ENCODE measurements at places on chromosomes 5 and 9. TPM values are rescaled to one million over a fixed set of nuclear protein-coding genes. Genes with fewer than 3 reads are reported as not detected.

- H3K36me3 ChIP-seq: no peaks in the 10 kb centered on the region
- no peak for DNase-seq
- H3K27me3 ChIP-seq: peaks cover 2% of the 10 kb centered on the region
- H3K4me1 ChIP-seq: no peaks in the 10 kb centered on the region
- H3K27ac ChIP-seq: no peak overlapping the region
Observed at GRCh38 chr9:92163276-92163675, 48.1 kb upstream of the SPTLC1 start.

DNA sequence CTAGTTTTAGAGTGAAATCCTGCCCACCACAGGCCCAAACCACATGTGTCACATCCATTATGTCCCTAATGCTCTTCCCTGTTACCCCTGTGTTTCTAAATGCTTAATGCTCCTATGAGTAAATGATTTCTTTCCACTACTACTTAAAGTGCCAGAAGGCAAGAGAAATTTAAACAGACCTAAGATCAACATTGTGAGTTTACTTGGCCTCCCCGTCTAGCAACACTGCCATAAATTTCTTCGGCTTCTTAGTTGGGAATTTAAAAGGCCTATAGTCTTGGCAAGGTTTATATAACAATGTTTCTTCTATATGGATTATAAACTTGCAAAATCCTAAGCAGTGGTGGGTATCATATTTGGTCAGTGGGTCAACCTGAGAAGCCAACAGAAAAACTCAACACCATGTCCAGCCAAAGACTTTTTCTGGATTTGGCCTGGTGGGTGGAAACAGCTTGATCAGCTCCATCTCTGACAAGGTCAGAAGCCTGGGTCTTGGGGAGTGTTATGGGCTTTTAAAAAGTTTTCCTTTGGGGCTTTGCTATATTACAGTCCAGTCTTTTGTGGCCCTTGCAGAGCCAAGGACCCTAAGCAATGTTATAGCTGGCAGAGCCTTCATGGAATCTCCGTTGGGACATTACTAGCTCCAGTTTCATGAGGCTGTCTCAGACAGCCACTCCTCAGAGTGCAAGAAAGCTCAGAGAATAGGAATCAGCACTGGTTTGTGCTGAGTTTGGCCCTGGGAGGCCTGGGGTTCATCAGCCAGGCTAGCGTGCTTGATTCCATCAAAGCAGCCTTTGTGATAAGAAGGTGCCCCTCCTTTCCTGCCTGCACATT lies 119.8 kb downstream of the PRDM6 start:
- no peak for DNase-seq
- no peaks in the 10 kb centered on the region for H3K36me3 ChIP-seq
- no peak overlapping the region for H3K4me3 ChIP-seq
- H3K27me3 ChIP-seq: no peaks in the 10 kb centered on the region

GRCh38 chr5:16934123-16934522 lies 2.0 kb downstream of the MYO10 start:
- H3K4me1 ChIP-seq: peaks cover 6% of the 10 kb centered on the region
- no peak overlapping the region for H3K27ac ChIP-seq
- peak; percentile 86 for DNase-seq

- no peak overlapping the region for H3K27ac ChIP-seq
- no peak overlapping the region for H3K4me3 ChIP-seq
- no peaks in the 10 kb centered on the region for H3K36me3 ChIP-seq
- H3K27me3 ChIP-seq: no peaks in the 10 kb centered on the region
- H3K4me1 ChIP-seq: peaks cover 3% of the 10 kb centered on the region
Observed at GRCh38 chr5:113199122-113199905, 222.7 kb downstream of the DCP2 start.

- peaks cover 6% of the 10 kb centered on the region for H3K4me1 ChIP-seq
- no peaks in the 10 kb centered on the region for H3K36me3 ChIP-seq
- no peak overlapping the region for H3K27ac ChIP-seq
Observed at GRCh38 chr5:172795318-172795977, 24.5 kb upstream of the DUSP1 start.

GRCh38 chr9:6184749-6185645 lies 30.6 kb upstream of the IL33 start:
- H3K4me1 ChIP-seq: no peaks in the 10 kb centered on the region
- no peak overlapping the region for H3K4me3 ChIP-seq
- DNase-seq: no peak
- H3K27ac ChIP-seq: no peak overlapping the region
- H3K36me3 ChIP-seq: no peaks in the 10 kb centered on the region

- H3K4me3 ChIP-seq: no peak overlapping the region
- H3K27me3 ChIP-seq: no peaks in the 10 kb centered on the region
- no peak for DNase-seq
- no peak overlapping the region for H3K27ac ChIP-seq
- no peaks in the 10 kb centered on the region for H3K4me1 ChIP-seq
Observed at GRCh38 chr5:17828681-17829080, 194.4 kb downstream of the TAF11L14 start.

- no peak overlapping the region for H3K27ac ChIP-seq
- H3K27me3 ChIP-seq: no peaks in the 10 kb centered on the region
- H3K36me3 ChIP-seq: no peaks in the 10 kb centered on the region
- H3K4me1 ChIP-seq: no peaks in the 10 kb centered on the region
- no peak for DNase-seq
Observed at GRCh38 chr5:135741040-135741439, 93.4 kb upstream of the SLC25A48 start.

- no peak overlapping the region for H3K27ac ChIP-seq
- H3K4me1 ChIP-seq: peaks cover 3% of the 10 kb centered on the region
- DNase-seq: no peak
- no peaks in the 10 kb centered on the region for H3K27me3 ChIP-seq
- H3K36me3 ChIP-seq: peaks cover 39% of the 10 kb centered on the region
Observed at GRCh38 chr9:710951-711745, 130.3 kb upstream of the DMRT1 start.

DNA sequence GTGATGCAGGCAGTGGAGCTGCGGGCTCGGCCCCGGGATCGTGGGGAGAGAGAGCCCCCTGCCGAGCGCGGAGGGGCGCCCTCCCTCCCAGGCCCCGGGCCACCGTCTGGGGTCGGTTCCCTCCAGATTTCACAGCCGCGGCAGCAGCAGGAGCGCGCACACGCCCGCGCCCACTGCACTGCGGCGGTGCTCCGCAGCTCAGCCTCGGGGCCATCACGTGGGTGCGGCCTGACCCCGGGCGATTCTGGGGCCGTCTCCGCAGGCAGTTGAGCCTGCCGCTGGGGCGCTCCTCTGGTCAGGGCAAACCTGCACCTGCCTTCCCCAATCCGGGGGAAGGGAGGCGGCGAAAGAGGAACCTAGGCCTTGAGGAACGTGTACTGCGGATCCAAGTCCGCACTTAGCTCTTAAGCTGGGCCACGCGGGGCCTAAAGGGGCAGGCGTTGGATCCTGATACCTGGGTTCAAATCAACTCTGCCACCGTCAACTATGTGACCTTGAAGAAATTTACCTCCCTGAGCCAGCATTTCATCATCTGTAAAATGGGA lies 9.4 kb upstream of the DELE1 start:
- H3K4me3 ChIP-seq: no peak overlapping the region
- H3K36me3 ChIP-seq: no peaks in the 10 kb centered on the region
- no peak overlapping the region for H3K27ac ChIP-seq
- H3K27me3 ChIP-seq: peaks cover 14% of the 10 kb centered on the region
- DNase-seq: peak; percentile 78
- no peaks in the 10 kb centered on the region for H3K4me1 ChIP-seq

DNA sequence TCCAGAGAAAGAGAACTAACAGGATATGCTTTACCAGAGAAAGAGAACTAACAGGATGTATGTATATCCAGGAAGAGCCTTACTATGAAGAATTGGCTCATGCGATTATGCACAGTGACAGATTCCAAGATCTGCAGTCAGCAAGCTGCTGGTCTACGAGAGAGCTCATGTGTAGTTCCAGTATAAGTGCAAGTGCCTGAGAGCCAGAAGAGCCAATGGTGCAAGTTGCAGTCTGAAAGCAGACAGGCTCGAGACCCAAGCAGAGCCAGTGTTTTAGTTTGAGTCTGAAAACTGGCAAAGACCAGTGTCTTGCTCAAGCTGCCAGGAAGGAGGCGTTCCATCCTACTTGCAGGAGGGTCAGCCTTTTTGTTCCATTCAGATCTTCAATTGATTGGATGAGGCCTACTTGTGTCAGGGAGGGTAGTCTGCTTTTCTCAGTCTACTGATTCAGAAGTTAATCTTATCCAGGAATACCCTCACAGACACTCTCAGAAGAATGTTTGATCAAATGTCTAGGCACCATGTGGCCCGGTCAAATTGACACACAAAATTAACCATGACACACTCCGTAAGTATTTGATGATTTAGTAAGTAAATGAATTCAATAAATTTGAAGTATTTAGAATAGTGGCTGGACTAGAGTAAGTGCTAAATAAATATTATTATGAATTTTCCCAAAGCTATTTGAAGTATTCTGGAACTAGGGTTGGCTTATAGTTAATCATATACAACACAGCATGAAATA lies 372.1 kb upstream of the SGCD start:
- H3K4me1 ChIP-seq: no peaks in the 10 kb centered on the region
- H3K36me3 ChIP-seq: no peaks in the 10 kb centered on the region
- no peak for DNase-seq

GRCh38 chr9:78397045-78397444 lies 100.1 kb downstream of the PSAT1 start:
- H3K4me3 ChIP-seq: no peak overlapping the region
- H3K36me3 ChIP-seq: no peaks in the 10 kb centered on the region
- H3K27me3 ChIP-seq: no peaks in the 10 kb centered on the region
- no peak overlapping the region for H3K27ac ChIP-seq
- no peak for DNase-seq
- H3K4me1 ChIP-seq: no peaks in the 10 kb centered on the region

GRCh38 chr5:42108468-42108867 lies 183.4 kb downstream of the FBXO4 start:
- DNase-seq: no peak
- H3K27ac ChIP-seq: no peak overlapping the region
- H3K27me3 ChIP-seq: no peaks in the 10 kb centered on the region
- H3K4me1 ChIP-seq: no peaks in the 10 kb centered on the region

DNA sequence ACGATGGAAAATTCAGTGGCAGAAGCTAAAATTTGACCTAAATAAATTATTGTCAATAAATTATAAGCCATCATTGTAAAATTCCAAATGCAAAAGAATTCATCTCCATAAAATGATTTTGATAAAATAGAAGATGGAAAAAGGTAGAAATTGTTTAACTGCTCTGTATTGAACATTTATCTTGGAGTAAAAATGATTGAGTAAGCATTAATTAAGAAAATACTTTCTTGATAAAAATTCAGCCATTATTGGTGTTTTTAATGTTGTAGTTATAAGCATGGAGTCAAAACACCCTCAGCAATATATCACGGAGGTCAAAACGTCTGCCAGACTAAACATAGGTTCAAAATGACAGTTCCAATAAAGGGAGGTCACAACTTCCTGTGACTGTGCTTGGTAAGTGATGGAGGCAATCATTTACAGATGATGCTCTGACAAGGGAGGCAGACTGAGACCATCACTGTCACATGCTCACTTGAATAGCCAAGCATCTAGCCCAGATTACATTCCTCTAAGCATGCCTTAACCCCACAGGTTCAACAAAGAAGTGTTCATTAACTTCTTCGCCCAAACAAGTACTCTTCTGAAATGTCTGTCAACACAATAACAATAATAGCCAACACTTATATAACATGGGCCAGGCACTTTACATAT lies 69.5 kb downstream of the SH3TC2 start:
- no peaks in the 10 kb centered on the region for H3K4me1 ChIP-seq
- H3K36me3 ChIP-seq: no peaks in the 10 kb centered on the region
- no peak for DNase-seq
- peaks cover 3% of the 10 kb centered on the region for H3K27me3 ChIP-seq

GRCh38 chr5:170597872-170598271 lies 94.1 kb downstream of the KCNIP1 start:
- peaks cover 4% of the 10 kb centered on the region for H3K27me3 ChIP-seq
- no peak overlapping the region for H3K27ac ChIP-seq
- H3K36me3 ChIP-seq: no peaks in the 10 kb centered on the region
- H3K4me1 ChIP-seq: no peaks in the 10 kb centered on the region

- no peaks in the 10 kb centered on the region for H3K27me3 ChIP-seq
- H3K36me3 ChIP-seq: no peaks in the 10 kb centered on the region
- no peak overlapping the region for H3K4me3 ChIP-seq
- no peak for DNase-seq
Observed at GRCh38 chr5:61734966-61735365, 402.9 kb downstream of the ZSWIM6 start.

DNA sequence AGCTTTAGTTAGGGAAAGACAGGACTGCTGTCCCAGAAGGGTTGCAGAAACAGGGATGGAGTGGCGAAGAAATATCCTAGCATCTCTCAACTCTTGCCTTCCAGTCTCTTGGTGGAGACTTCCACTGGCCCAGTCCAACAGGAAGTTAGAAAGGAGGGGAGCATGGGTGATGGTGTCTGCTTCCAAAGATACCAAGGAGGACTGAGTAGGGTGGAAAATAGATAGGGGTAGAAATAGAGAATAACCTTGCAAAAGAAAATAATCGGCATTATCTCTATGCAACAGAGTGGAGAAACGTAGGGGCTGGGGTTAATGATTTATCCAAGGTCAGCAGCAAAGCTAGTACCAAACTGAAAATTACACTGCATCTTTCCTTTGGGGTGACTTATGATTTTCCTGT lies 242.3 kb downstream of the PSAT1 start:
- no peak overlapping the region for H3K4me3 ChIP-seq
- no peaks in the 10 kb centered on the region for H3K27me3 ChIP-seq
- H3K36me3 ChIP-seq: no peaks in the 10 kb centered on the region

DNA sequence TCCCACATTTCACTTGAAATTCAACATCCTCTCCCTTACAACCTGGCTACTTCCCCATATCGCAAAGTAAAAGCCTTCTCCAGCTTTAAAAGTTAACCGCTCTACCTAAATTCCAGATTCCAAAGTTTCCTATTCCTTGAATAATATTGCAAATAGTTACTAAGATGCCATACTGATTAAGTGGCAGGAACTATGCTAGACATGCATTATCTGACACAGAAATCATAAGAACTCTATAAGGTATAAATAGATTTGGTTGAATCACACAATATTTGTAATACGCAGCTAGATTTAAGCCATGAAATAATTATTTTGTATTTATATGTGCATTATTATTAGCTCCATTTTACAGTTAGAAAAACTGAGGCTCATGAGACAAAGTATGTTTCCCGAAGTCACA lies 92.8 kb downstream of the NFIB start:
- H3K27me3 ChIP-seq: no peaks in the 10 kb centered on the region
- DNase-seq: no peak
- no peak overlapping the region for H3K27ac ChIP-seq
- H3K36me3 ChIP-seq: no peaks in the 10 kb centered on the region
- no peak overlapping the region for H3K4me3 ChIP-seq
- H3K4me1 ChIP-seq: peaks cover 4% of the 10 kb centered on the region

Gene HRH2
- 3.3 TPM for polyA plus RNA-seq

Gene CAPSL
- not detected for polyA plus RNA-seq

Gene ADAMTS13
- polyA plus RNA-seq: 8.4 TPM

Gene PCAT7
- 0.42 TPM for polyA plus RNA-seq

Gene GRAMD2B
- 16.5 TPM for polyA plus RNA-seq

Gene FAM153A
- polyA plus RNA-seq: not detected

Gene QRFP
- not detected for polyA plus RNA-seq

Gene SELENOP
- polyA plus RNA-seq: 735 TPM
